ENCODE measurements at places on chromosomes 2 and 18.

GRCh38 chr2:43238176-43238575, 11.8 kb upstream of the ZFP36L2 start:
- H3K4me1 ChIP-seq, result no peaks in the 10 kb centered on the region
- no peaks in the 10 kb centered on the region for H3K27me3 ChIP-seq
- no peak overlapping the region for H3K27ac ChIP-seq
- H3K4me3 ChIP-seq, result no peak overlapping the region
- H3K36me3 ChIP-seq, result 0 out of 2 replicates have a peak, but pooled peaks cover 3% of the 10 kb centered on the region
- no peak for DNase-seq

DNA sequence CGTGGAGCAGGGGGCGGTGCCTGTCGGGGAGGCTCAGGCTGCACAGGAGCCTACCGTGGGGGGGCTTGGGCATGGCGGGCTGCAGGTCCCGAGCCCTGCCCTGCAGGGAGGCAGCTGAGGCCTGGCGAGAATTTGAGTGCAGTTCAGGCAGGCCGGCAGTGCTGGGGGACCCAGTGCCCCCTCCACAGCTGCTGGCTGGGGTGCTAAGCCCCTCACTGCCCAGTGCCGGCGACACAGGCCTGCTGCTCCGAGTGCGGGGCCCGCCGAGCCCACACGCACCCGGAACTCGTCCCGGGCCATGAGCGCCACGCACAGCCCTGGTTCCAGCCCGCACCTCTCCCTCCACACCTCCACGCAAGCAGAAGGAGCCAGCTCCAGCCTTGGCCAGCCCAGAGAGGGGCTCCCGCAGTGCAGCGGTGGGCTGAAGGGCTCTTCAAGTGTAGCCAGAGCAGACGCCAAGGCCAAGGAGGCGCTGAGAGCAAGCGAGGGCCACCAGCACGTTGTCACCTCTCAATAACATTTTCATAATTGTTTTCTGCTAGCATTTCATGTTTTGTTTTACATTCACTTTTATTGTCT, 1378.9 kb upstream of the CELF4 start:
- no peaks in the 10 kb centered on the region for H3K27me3 ChIP-seq
- no peak overlapping the region for H3K4me3 ChIP-seq
- DNase-seq, result no peak
- H3K27ac ChIP-seq, result no peak overlapping the region
- no peaks in the 10 kb centered on the region for H3K36me3 ChIP-seq
- peaks cover 19% of the 10 kb centered on the region for H3K4me1 ChIP-seq

GRCh38 chr2:191280834-191281756, 35.9 kb downstream of the MYO1B start:
- no peaks in the 10 kb centered on the region for H3K4me1 ChIP-seq
- no peak overlapping the region for H3K27ac ChIP-seq
- H3K27me3 ChIP-seq, result no peaks in the 10 kb centered on the region
- 0 out of 2 replicates have a peak, but pooled peaks cover 2% of the 10 kb centered on the region for H3K36me3 ChIP-seq
- no peak overlapping the region for H3K4me3 ChIP-seq

GRCh38 chr2:105324732-105325131, 4.8 kb downstream of the TGFBRAP1 start:
- no peak for DNase-seq
- H3K27ac ChIP-seq, result no peak overlapping the region
- no peaks in the 10 kb centered on the region for H3K27me3 ChIP-seq
- H3K4me1 ChIP-seq, result peaks cover 13% of the 10 kb centered on the region
- H3K4me3 ChIP-seq, result no peak overlapping the region

GRCh38 chr2:190462181-190462580, 54.0 kb downstream of the MFSD6 start:
- H3K27ac ChIP-seq, result no peak overlapping the region
- H3K4me3 ChIP-seq, result no peak overlapping the region
- H3K4me1 ChIP-seq, result no peaks in the 10 kb centered on the region
- no peak for DNase-seq
- peaks cover 23% of the 10 kb centered on the region for H3K36me3 ChIP-seq
- H3K27me3 ChIP-seq, result no peaks in the 10 kb centered on the region

GRCh38 chr2:202317080-202317857, 51.7 kb downstream of the NOP58 start:
- H3K27ac ChIP-seq, result no peak overlapping the region
- H3K4me3 ChIP-seq, result no peak overlapping the region
- no peaks in the 10 kb centered on the region for H3K4me1 ChIP-seq
- DNase-seq, result no peak
- no peaks in the 10 kb centered on the region for H3K27me3 ChIP-seq

GRCh38 chr18:28794459-28795245, 617.7 kb upstream of the CDH2 start:
- DNase-seq, result no peak
- H3K4me3 ChIP-seq, result no peak overlapping the region
- no peak overlapping the region for H3K27ac ChIP-seq
- no peaks in the 10 kb centered on the region for H3K27me3 ChIP-seq
- peaks cover 20% of the 10 kb centered on the region for H3K4me1 ChIP-seq

- H3K4me1 ChIP-seq, result no peaks in the 10 kb centered on the region
- DNase-seq, result no peak
- peaks cover 4% of the 10 kb centered on the region for H3K27me3 ChIP-seq
- H3K4me3 ChIP-seq, result no peak overlapping the region
- H3K36me3 ChIP-seq, result no peaks in the 10 kb centered on the region
These were observed 51.6 kb downstream of the APOB start for GRCh38 chr2:20992201-20992711.

DNA sequence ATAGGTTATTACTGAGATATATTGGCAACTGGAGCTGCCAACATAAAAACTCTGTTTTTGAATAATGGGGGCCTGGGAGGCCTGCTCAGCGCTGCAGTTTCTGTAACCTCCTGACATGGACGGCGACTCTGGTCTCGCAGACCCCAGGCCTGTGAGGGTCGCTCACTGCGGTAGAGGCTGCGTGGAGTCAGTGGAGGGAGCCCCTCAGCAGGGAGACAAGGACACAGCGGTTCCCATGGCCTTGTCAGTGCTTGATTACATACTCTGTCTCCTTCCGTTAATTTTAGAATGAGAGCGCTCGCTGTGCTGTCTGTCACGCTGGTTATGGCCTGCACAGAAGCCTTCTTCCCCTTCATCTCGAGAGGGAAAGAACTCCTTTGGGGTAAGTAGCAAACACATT, 858 bp downstream of the TPO start:
- no peaks in the 10 kb centered on the region for H3K27me3 ChIP-seq
- no peak overlapping the region for H3K27ac ChIP-seq
- no peak for DNase-seq
- no peak overlapping the region for H3K4me3 ChIP-seq

DNA sequence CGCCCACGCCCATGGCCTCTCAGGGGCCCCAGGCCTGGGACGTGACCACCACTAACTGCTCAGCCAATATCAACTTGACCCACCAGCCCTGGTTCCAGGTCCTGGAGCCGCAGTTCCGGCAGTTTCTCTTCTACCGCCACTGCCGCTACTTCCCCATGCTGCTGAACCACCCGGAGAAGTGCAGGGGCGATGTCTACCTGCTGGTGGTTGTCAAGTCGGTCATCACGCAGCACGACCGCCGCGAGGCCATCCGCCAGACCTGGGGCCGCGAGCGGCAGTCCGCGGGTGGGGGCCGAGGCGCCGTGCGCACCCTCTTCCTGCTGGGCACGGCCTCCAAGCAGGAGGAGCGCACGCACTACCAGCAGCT, 2.4 kb downstream of the B3GNT7 start:
- H3K27ac ChIP-seq, result no peak overlapping the region
- DNase-seq, result no peak
- H3K27me3 ChIP-seq, result peaks cover 4% of the 10 kb centered on the region
- H3K4me3 ChIP-seq, result no peak overlapping the region

DNA sequence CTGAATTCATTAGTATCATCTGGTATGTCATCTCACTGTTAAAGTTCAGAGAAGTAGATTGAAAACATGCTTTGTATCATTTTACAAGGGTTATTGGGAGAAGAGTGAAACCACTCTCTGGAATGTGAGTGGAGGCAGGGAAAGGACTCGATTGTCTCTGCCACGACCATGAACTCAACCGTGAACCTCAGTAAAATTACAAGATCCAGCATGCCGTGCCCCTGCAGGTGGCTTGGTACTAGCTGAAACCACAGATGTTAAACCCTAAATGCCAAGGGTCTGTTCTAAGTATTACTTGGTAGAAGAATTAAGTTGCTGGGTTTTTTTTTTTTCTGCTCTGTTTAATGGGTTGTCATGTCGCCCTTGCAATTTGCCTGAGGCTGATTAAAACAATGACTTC, 197.2 kb downstream of the MYO3B start:
- peaks cover 47% of the 10 kb centered on the region for H3K27me3 ChIP-seq
- H3K27ac ChIP-seq, result no peak overlapping the region
- H3K4me3 ChIP-seq, result no peak overlapping the region
- no peak for DNase-seq

DNA sequence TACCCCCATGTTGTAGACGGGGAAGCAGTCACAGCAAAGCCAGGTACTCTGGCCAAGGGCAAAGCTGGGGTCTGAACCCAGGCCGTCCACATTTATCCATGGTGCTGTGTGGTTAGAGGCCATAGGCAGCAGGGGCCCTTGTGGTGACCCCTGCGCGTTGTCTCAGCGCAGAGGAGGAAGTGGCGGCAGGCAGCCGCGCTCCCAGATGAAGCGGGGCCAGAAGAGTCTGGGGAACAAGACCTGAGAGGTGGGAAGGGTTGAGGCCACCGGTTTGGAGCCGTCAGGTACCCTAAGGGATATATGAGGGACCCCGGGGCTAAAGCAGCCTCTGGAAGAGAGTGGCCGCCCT, 770 bp downstream of the ZNF396 start:
- peaks cover 14% of the 10 kb centered on the region for H3K27me3 ChIP-seq
- H3K4me3 ChIP-seq, result no peak overlapping the region
- no peak for DNase-seq

- no peak for DNase-seq
These were observed 90.0 kb upstream of the NCKAP5 start for GRCh38 chr2:133658020-133658903.

GRCh38 chr2:205714789-205715720, 32.8 kb downstream of the NRP2 start:
- H3K36me3 ChIP-seq, result no peaks in the 10 kb centered on the region
- H3K27ac ChIP-seq, result no peak overlapping the region
- no peak overlapping the region for H3K4me3 ChIP-seq
- H3K27me3 ChIP-seq, result peaks cover 11% of the 10 kb centered on the region

GRCh38 chr18:11733031-11733430, 44.0 kb downstream of the GNAL start:
- H3K27me3 ChIP-seq, result peaks cover 12% of the 10 kb centered on the region
- peak; percentile 72 for DNase-seq
- H3K4me1 ChIP-seq, result peaks cover 5% of the 10 kb centered on the region
- peak overlapping the region; percentile 42 for H3K4me3 ChIP-seq

- H3K4me3 ChIP-seq, result no peak overlapping the region
- no peaks in the 10 kb centered on the region for H3K27me3 ChIP-seq
- no peak for DNase-seq
- H3K36me3 ChIP-seq, result no peaks in the 10 kb centered on the region
- H3K27ac ChIP-seq, result no peak overlapping the region
- no peaks in the 10 kb centered on the region for H3K4me1 ChIP-seq
These were observed 108.1 kb downstream of the FHOD3 start for GRCh38 chr18:36405611-36406010.

- no peak for DNase-seq
- H3K4me1 ChIP-seq, result peaks cover 6% of the 10 kb centered on the region
- H3K27ac ChIP-seq, result no peak overlapping the region
- no peak overlapping the region for H3K4me3 ChIP-seq
- no peaks in the 10 kb centered on the region for H3K36me3 ChIP-seq
- no peaks in the 10 kb centered on the region for H3K27me3 ChIP-seq
These were observed 37.4 kb downstream of the MRPL44 start for GRCh38 chr2:223994562-223995162.

GRCh38 chr18:49668574-49669275, 106.9 kb downstream of the LIPG start:
- H3K4me3 ChIP-seq, result no peak overlapping the region
- H3K4me1 ChIP-seq, result no peaks in the 10 kb centered on the region
- H3K27me3 ChIP-seq, result peaks cover 20% of the 10 kb centered on the region
- H3K36me3 ChIP-seq, result no peaks in the 10 kb centered on the region
- no peak overlapping the region for H3K27ac ChIP-seq

- H3K27ac ChIP-seq, result no peak overlapping the region
- H3K4me1 ChIP-seq, result no peaks in the 10 kb centered on the region
- H3K4me3 ChIP-seq, result no peak overlapping the region
- DNase-seq, result no peak
- no peaks in the 10 kb centered on the region for H3K27me3 ChIP-seq
These were observed 1.8 kb upstream of the KLHL41 start for GRCh38 chr2:169507698-169508097.

DNA sequence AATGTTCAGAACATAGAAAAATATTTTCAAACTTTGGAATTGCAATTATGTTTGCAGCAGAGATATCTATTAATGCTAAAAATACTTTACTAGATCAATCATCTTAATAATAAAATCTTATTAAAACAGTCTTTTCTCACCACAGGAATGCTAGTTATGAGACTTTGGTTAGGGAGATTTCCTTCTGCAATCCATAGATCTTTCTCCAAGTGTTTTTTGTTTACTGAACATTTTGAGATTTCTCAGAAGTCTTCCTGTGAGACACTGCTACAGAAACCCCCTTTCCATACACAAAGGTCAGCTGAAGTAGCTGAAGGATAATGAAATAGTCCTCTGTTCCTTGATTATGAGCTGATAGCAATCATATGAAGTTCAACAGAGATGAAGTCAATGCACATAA, 59.4 kb upstream of the RAPH1 start:
- no peaks in the 10 kb centered on the region for H3K4me1 ChIP-seq
- H3K27ac ChIP-seq, result no peak overlapping the region
- no peak overlapping the region for H3K4me3 ChIP-seq

GRCh38 chr18:51133580-51134160, 63.8 kb downstream of the MEX3C start:
- H3K27me3 ChIP-seq, result no peaks in the 10 kb centered on the region
- no peaks in the 10 kb centered on the region for H3K36me3 ChIP-seq
- no peaks in the 10 kb centered on the region for H3K4me1 ChIP-seq
- DNase-seq, result no peak

DNA sequence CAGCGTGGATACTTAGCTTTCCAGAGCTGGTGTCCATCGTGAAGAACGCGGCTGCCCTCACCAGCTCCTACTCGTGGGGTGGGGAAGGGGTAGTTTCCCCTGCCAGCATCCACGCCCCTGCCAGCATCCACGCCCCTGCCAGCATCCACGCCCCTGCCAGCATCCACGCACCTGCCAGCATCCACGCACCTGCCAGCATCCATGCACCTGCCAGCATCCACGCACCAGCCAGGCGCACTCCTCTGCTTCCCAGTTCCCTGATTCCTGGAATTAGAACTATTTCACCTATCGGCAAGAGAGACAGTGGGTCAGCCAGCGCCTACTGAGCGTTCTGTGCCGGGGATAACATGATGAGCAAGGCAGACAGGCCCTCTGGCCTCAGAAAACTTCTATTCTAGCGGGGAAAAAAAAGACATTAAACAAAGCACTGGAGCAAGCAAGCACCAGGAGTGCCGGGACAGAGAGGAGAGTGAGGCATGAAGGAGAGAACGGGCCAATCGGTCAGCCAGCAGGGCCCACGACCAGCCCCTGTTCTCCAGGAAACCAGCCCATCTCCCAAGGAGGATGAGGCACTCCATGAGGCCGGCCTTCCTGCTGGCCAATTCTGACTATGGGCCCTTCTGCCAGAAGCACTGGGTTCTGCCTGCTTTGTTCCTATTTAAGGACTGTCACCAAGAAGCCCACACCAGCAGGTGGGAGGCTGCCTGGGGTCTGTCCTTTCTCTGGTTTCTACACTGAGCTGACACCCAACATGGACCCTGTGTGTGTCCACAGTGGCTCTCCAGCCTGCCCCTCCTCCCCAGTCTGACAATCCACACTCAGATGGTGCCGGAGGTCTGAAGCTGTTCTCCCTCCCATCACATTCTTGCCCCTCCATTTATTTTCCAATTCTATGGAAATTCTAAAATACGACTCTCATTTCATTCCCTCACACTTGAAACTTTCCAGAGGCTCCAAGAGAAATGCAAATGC, 78.4 kb upstream of the SALL3 start:
- no peak overlapping the region for H3K27ac ChIP-seq
- H3K4me3 ChIP-seq, result no peak overlapping the region
- H3K36me3 ChIP-seq, result no peaks in the 10 kb centered on the region
- H3K4me1 ChIP-seq, result no peaks in the 10 kb centered on the region
